ENCODE measurements at places on chromosomes 5 and 9.

- DNase-seq: no peak
Observed at GRCh38 chr9:133103183-133103986, 17.7 kb downstream of the RALGDS start.

GRCh38 chr5:457195-457961, 14.4 kb downstream of the EXOC3 start:
- DNase-seq: no peak

- DNase-seq: no peak
Observed at GRCh38 chr5:95715799-95716461, 15.2 kb upstream of the RHOBTB3 start.

GRCh38 chr5:153373130-153373498, 117.4 kb upstream of the GRIA1 start:
- no peak for DNase-seq

GRCh38 chr9:135945969-135946368, 15.2 kb downstream of the UBAC1 start:
- no peak for DNase-seq

GRCh38 chr9:75712700-75713099, 177.8 kb upstream of the PCSK5 start:
- DNase-seq: no peak

- DNase-seq: no peak
Observed at GRCh38 chr5:173823721-173824567, 64.2 kb upstream of the CPEB4 start.

DNA sequence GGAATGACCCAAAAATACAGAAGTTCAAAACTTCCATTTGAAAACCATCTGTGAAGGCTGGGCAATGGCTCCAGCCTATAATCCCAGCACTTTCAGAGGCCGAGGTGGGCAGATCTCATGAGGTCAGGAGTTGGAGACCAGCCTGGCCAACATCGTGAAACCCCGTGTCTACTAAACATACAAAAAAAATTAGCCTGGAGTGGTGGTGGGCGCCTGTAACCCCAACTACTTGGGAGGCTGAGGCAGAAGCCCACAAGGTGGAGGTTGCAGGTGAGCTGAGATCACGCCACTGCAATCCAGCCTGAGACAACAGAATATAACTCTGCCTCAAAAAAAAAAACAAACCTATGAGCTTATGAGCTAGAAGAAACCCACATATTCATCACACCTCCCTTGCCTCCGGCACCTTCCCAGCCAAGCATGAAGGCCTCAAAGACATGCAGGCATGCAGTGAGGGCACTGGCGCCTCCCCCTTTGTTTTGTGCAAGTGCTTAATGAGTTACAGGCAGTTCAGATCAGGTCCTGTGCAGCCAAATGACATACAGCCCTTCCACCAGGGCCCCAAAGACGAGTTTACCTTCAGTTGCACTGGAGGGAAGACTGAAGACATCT, 9.9 kb downstream of the HNRNPH1 start:
- DNase-seq: no peak

DNA sequence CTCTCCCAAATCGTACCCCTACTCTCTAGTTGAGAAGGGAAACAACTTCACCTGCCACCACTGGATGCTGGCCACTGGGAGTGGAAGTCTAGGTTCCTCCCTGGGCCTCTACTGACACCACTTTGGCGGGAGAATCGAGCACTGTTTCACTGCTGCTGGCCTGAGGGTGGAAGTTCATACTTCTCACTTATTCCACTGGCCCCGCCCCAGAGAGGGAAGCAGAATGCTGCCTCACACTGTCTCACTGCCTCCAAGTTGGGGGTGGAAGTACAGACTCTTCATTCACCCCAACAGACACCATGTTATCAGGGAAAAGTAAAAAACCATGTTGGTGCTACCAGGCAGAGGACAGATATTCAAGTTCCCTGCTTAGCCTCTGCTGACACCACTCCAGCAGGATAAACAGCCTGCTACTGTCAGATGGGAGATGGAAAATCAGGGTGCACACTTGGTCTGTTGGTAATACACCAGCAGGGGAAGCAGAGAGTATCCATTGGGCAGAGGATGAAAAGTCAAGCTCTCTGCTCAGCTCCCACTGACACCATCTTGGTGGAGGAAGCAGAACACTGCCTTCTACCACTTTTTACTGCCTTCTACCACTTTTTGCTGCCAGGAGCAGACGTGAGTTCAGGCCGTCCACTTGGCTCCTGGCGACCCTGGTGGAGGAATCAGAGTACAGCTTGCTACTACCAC, 159.4 kb downstream of the SIL1 start:
- DNase-seq: no peak

GRCh38 chr5:125210242-125210947, 464.0 kb upstream of the ZNF608 start:
- no peak for DNase-seq

DNA sequence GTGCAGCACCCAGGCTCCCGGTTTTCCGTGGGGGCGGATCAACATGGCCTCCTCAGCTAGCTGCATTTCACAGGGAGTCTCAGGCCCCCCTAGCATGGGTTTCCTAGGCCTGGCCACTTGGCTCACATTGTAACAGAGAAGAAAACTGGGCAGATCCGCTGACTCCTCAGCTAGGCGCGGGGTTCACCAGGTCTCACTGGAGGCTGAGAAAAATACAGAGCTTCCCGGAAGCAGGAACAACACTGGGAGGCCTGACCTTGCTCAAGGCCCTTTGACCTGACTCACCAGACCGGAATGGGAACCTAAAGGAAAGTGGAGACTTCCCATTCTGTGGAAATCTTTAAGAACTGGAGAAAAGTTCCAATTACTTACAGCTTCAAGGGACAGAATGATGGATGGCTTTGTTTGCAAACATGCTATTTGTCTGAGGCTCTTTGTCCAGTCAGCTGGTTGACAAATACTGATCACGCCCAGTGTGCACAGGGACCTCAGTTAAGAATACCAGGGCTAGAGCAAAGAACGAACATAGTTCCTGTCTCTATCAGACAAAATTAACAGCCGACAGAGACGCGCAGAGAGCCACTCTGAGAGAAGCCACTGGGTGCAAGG, 88.7 kb upstream of the LRRTM2 start:
- DNase-seq: no peak

GRCh38 chr5:78008356-78008967, 232.3 kb upstream of the TBCA start:
- DNase-seq: no peak

GRCh38 chr9:122016744-122017143, 76.4 kb downstream of the TTLL11 start:
- no peak for DNase-seq

- no peak for DNase-seq
Observed at GRCh38 chr5:175655411-175655810, 2.5 kb upstream of the HRH2 start.

GRCh38 chr9:90054810-90055209, 450.0 kb downstream of the GADD45G start:
- DNase-seq: no peak

- no peak for DNase-seq
Observed at GRCh38 chr9:35718721-35719511, 13.1 kb downstream of the TLN1 start.

GRCh38 chr5:172664018-172664417, 23.0 kb downstream of the NEURL1B start:
- DNase-seq: no peak

GRCh38 chr5:35038891-35039290, 8.9 kb downstream of the AGXT2 start:
- DNase-seq: no peak

DNA sequence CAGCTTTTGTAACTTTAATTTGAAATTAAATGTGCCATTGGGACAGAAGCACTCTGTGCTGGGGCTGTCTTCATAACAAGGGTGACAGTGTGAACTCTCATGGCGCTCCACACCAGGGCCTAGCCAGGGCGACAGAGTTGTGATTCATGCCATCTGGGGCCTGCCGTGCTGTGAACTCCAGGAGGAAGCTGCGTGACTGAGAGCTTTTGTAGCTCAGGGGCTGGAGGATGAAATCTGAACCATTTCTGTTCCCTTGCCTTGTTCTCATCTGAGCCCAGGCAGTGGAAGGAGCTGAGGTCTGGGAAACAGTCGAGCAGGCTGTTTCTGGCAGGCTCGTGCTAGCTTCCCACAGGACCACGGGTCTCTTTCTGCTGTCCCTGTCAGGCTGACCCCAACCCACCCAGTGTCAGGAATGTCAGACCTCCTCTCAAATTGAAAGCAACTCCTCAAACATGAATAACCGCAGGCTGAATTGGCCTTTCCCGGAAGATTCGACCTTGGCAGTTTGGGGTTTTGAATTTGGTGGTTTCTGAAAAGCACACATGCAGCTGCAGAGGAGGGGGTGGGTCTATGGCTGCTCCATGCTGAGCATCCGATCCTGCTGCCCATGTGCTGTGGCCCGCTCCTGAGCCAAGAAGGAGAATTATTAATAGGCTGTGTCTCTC, 69.2 kb upstream of the RPS23 start:
- DNase-seq: no peak

- no peak for DNase-seq
Observed at GRCh38 chr5:110651507-110651906, 75.0 kb downstream of the TMEM232 start.

GRCh38 chr5:180830253-180831138, 27.9 kb upstream of the MGAT1 start:
- no peak for DNase-seq

- DNase-seq: no peak
Observed at GRCh38 chr9:81103597-81104471, 585.5 kb downstream of the TLE1 start.

DNA sequence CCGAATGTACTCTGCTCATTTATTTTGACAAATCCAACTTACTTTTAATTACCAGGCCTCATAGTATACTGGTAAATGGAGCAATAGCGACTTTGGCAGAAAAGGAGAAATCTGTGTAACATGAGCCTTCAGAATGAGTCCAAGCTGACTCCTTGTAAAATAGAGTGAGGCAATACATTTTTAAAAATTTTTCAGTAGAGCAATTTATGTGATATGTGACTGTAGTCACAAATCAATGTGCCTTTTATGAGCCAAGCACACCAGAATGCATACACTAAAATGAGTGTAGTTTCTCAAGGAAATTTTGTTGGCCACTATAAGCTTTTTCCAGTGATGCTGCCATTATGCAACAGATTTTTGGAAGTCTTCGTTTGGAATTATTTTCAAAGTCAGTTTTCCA, 73.8 kb downstream of the SNCAIP start:
- DNase-seq: no peak

DNA sequence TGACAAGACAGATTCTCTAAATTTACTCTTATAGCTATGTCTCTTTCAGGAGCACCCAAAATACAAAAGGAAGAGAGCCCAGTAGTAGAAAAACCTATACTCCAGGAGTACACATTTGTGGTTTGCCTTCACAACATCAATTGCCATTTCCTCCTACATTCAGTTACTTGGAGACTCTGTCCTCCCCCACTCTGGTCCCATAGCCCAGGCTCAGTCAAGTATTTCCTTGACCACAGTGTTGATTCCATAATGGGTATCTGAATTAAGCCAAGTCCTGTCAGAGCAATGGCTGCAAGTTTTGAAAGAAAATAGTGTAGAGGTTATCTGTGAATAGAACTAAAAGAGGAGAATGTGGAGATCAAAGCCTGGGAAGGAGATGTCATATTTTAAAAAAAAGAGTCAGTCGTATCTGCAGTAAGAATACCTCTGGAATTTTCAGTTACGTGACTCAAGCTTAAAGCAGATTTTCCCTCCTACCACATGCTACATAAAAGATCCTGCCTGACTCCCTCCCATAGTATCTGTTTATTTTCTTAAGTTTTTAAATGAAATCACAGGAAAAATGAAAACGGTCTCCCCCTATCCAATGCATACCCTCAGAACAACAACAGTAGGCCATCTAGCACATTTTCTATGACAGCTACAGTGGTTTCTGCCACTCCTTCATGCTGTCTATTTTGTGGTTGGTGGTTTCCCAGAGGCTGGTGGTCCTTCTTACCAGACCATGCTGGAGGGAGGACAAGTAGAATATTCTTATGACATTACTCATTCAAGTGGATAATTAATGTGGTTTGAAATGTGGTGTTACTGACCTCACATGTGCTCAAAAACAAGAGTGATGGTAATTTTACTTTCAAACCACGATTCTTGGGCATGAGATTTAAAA, 249.7 kb upstream of the TMEM161B start:
- no peak for DNase-seq

- DNase-seq: no peak
Observed at GRCh38 chr9:128162215-128163026, 2.4 kb downstream of the BBLN start.

DNA sequence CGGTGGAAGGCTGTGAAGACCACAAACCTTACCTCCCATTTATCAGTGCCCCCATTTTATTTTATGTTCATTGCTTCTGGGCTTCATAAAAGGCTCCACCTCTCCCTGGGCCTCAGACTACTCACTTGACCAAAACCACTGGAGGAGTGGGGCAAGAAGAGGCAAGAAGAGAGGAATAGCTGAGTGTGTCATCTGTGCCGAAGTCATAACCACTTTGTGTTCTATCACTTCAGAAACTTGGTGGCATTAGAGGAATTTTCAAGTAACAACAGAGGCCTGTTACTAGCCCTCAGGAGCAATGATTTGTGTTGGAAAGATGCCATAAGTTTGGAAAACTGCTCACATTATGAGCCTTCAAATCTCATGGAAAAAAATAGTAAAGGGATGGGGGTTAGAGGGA, 88.7 kb upstream of the PIK3R1 start:
- DNase-seq: no peak

GRCh38 chr9:16401701-16402100, 468.8 kb downstream of the BNC2 start:
- no peak for DNase-seq

- no peak for DNase-seq
Observed at GRCh38 chr5:172322028-172322965, 38.7 kb upstream of the UBTD2 start.

DNA sequence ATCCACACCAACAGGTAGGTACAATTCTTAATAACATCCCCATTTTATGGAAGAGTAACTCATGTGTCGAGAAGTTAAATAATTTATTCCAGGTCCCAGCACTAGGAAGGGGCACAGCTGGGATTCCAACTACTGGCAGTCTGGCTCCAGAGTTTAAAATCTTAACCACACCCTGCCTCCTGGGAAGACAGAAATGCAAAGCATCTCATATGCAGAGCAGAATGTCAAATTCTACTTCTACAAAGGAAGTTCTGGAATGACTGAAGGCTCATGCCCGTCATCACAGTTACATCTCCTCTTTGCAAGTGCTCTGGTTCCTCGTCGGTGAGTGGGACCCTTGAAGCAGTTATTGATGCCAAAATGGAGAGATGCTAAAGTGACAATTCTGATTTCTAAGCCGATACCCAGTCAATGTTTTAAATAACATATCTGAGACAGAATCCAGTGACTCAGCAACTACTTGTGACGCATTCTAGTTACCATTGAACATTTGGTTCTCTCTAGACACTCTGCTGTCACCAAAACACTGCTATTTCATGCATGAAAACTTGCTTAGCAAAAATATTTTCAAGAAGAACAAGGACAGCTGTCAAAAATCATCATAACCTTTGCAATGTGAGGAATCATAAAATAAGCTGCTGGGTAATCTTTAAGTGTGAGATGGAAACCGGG, 412.7 kb downstream of the CTNND2 start:
- no peak for DNase-seq

- DNase-seq: no peak
Observed at GRCh38 chr9:32502464-32502863, 23.5 kb downstream of the RIGI start.
